ENCODE measurements at places on chromosomes 6 and 20. TPM values are rescaled to one million over a fixed set of nuclear protein-coding genes. Genes with fewer than 3 reads are reported as not detected.

HLA-DMB gene
- total RNA-seq = 42.0 TPM

TNNC2 gene
- 1.2 TPM for total RNA-seq

C6orf15 gene
- not detected for total RNA-seq

DNAH8 gene
- total RNA-seq = not detected

ZNF318 gene
- 13.2 TPM for total RNA-seq

GRM4 gene
- total RNA-seq = 0.60 TPM

NHSL1 gene
- 15.9 TPM for total RNA-seq

- DNase-seq = no peak
These were observed 173.0 kb upstream of the TSHZ2 start for GRCh38 chr20:52799130-52799529.

DNA sequence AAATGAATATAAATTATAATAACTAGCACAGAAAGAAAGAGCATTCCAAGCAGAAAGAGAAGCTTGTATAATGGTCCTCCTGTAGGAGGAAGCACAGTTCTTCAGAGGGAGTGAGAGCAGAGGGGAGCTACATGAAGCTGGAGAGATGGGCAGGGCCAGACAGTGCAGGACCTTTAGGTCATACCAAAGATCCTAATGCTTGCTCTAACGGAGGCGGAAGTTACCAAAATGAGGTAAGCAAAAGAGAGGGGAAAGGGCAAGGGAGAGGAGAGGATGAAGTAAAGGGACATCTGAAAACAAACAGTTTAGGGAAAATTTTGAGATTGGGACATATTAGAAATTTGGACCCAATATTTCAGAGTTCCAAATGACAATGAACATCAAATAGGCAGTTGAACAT is 50.2 kb downstream of the HBS1L start:
- no peak for DNase-seq

Measured in omental fat pad (tissue), 4 donors.